ENCODE measurements at places on chromosomes 2 and 18. TPM values are rescaled to one million over a fixed set of nuclear protein-coding genes. Genes with fewer than 3 reads are reported as not detected.

Gene FAM237A
- not detected for total RNA-seq

Gene ALLC
- total RNA-seq = not detected

Gene LRP1B
- not detected for total RNA-seq

Gene SH2D6
- not detected for total RNA-seq

Gene AP1S3
- total RNA-seq = 2.2 TPM
